Stimulated activated CD8-positive, alpha-beta memory T cell treated with anti-CD3 and anti-CD28 coated beads, Interleukin-4, amount 100 ng/mL, for 4 hours (primary cell): ENCODE measurements at places on chromosomes 3 and 15.

- no peak for DNase-seq
Observed at GRCh38 chr3:73431183-73431900, 193.4 kb downstream of the PDZRN3 start.

DNA sequence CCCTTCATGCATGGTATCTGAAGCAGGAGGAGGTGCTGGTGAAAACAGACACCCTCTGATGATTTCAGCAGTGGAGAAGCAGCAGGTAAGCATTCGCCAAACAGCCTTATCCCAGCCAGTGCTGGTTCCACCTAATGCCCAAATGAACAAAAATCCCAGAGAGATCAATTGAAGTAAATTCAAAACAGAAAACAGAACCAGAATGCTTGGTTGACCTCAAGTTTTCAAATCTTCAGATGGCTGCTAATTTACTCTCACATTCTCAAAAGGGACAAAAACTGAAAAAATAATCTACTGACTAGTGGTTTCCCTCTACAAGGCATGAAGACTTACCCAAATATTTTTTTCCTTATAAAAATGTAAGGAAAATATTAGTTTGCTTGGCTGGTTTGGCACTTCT is 87.0 kb upstream of the MYO5C start:
- no peak for DNase-seq

DNA sequence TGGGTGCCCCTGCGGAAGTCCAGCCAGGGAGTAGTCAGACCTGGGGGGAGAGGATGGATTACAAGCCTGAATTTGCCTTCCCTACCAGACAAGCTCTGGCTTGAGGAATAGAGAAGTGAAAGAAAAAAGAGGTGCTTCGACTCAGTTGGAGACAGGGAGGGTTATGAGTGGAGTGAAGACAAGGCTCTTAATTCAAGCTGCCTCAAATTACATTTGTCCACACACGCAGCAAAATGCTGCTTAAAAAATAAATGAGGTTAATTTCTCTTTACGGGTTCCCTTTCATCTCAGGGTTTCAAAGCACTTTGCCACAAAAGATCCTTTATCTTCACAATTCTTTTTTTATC is 49.0 kb upstream of the SLC4A7 start:
- no peak for DNase-seq

DNA sequence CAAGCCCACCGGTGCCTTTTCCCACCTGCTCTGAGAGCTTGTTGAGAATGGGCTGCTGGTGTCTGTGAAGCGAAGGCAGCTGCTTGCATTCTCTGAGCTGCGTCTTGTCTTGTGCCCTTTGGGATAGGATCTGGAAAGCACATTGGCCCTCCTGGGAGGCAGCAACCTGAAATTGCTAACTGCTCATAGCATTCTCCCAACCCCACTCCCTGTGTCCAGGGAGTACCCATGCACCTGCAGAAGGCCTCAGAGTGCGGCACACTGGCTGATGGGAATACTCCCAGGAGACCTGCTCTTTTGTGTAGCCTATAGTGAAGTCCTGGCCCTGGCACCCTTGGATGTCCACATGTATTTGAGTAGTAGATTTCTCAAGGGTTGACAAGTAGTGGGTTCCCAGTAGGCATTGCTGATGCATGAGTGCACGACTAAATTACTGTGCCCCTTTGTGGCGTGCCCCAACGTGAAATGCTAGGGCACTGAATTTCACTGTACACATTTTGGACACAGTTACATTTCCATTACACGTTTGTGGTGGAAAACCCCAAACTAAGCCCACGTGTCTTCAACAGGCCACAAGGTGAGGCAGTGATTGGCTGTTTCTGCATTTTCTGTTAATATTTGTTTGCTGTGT is 3.7 kb downstream of the EPHB1 start:
- no peak for DNase-seq

- DNase-seq: no peak
Observed at GRCh38 chr15:55358471-55358870, 39.4 kb downstream of the PIGB start.

DNA sequence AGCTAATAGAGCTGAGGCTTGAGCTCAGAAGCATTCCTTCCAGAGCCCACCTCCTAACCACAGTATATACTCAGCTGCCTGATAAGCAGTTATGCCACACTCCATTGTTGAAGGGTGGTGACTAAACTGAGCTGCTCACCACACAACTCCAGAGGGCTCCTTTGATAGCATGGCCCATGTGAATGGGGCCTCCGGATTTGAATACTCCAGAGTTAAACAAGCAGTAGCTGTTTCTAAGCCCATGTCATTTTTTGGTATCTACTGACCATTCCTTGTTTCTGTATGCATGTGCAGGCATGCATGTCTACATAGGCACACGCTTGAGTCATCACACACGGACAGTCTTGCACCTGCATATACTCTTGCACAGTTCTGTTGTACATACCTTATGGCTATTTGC is 28.9 kb downstream of the IGSF10 start:
- DNase-seq: no peak

DNA sequence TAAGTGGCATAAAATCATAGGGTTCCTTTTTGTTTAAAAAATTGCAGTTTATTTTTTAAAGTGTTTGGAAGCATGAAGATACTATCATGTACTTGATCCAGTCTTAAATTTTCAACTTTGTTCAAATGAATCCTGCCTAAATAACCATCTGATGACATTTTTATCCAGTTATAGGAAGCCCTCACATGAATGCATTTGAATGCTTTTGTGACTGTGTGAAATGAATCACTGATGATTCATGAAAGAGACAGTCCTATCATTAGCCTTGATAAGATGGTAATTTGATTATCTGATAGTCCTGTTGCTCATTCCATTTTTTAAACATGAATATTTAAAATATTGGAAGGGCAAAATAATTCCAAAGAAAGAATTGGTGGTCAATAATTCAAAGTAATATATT is 401.9 kb upstream of the ROBO2 start:
- DNase-seq: no peak

GRCh38 chr15:84821501-84822021 is 4.4 kb downstream of the ALPK3 start:
- no peak for DNase-seq

- DNase-seq: no peak
Observed at GRCh38 chr3:187997490-187997889, 156.5 kb upstream of the LPP start.

DNA sequence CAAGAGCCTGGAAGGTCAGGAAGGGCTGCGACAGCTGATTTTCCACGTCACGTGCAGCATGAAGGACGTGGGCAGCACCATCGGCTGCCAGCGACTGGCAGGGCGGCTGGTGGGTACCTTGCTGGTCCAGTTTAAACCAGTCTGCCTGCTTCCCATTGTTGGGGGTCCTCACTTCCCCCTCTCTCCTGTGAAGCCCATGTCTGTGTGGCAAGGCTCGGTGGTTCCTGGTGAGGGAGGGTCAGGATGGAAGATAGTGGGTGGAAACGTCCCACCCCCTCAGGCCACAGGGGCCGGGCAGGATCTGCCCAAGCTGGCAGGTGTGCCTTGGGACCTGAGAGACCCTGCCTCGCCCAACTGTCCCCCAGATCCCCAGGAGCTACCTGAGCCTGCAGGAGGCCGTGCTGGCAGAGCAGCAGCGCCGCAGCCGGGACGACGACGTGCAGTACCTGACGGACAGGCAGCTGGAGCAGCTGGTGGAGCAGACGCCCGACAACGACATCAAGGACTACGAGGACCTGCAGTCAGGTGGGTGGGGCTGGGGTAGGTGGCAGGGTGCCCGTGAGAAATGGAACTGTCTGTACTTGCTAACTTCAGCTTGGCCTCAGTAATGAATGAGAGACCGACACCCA is 108.2 kb downstream of the LRRK1 start:
- no peak for DNase-seq
